ENCODE measurements at places on chromosomes 5 and 9.
A peak's percentile ranks its signal among the peaks of the same experiment; 100 is the strongest.

GRCh38 chr9:106639873-106640568, 222.9 kb upstream of the ZNF462 start:
- DNase-seq: no peak

DNA sequence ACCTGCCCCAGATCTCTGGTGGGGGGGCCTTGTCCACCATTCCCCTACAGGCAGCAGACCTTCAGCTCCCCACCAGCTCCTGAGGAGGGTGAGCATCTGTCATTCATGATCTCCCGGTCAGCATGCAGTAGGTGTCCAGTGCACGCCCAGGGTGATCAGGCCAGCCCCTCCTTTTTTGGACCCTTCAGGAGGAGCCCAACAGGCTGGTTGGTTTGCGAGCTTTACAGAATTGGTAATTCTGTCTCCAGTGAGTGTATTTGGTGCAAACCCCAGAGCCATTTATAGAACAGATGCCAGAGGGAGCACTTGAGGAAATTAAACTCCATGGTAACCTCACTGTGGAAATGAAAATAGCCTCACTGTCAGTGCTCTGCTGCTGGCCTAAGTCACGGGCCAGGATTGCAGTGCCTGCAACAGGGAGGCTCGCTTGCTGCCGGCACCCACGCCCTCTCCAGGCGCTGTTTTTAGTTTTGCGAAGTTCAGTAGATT, 23.4 kb downstream of the WNK2 start:
- DNase-seq: no peak

GRCh38 chr9:104775574-104775936, 11.6 kb downstream of the NIPSNAP3B start:
- peak; percentile 21 for DNase-seq

GRCh38 chr5:65630981-65631380, 6.2 kb downstream of the SHLD3 start:
- DNase-seq: no peak

GRCh38 chr9:112703304-112703703, 14.6 kb downstream of the INIP start:
- no peak for DNase-seq

DNA sequence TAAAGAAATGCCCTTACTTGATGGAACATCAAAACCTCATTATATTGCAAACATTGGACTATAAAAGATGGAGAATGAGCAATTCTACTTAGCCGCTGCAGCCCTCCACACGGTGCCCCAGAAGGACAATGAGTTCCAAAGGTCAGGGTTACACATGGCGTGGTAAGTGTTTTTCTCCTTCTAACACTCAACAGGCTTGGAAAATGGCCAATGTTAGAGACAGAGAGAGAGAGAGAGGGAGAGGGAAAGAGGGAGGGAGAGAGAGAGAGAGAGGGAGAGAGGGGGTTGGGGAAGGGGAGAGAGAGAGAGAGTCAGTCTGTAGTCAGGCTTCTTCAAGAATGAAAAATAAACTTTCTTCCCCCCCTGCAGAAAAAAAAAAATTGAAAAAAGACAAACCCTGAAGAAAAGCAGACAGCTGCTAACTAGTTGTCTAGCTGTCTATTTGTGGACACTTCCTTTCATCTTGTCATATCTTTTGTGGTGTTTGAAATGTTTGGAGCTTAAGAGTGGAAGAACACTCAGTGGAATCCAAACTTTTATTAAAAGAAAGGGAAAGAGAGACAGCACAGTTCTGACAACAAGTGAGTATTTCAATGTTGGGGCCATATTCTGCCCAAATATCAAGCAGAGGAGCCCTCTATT, 324.8 kb downstream of the TMEM38B start:
- DNase-seq: no peak

- DNase-seq: no peak
Observed at GRCh38 chr5:6107675-6108539, 270.4 kb downstream of the MED10 start.
